Activated CD8-positive, alpha-beta memory T cell treated with anti-CD3 and anti-CD28 coated beads for 1 hour (primary cell): ENCODE measurements at places on chromosomes 12 and 14.

DNA sequence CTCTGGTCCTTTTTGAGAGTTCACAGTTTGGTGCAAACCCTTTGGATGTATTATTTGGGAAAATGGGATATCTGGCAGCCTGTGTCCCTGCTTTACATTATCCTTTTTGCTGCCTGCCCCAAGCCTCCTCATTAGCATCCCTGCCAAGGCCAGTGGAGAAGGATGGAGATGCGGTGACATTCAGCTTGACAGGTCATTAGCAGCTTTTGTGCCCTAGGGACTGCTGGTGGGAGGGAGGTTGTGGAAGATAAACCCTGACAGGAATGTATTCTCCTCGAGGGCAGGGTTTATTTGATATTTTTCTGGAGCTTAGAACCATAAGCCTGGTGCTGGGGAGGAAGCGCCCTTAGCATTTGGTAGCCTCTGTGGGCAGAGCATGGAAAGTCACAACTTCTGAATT is 49.3 kb downstream of the PTPN11 start:
- DNase-seq = no peak

GRCh38 chr12:64713376-64713775 is 45.8 kb downstream of the GNS start:
- DNase-seq = no peak

GRCh38 chr12:49635036-49635435 is 11.7 kb downstream of the PRPF40B start:
- no peak for DNase-seq

- DNase-seq = no peak
These were observed 8.4 kb upstream of the CNPY2 start for GRCh38 chr12:56324206-56324605.

DNA sequence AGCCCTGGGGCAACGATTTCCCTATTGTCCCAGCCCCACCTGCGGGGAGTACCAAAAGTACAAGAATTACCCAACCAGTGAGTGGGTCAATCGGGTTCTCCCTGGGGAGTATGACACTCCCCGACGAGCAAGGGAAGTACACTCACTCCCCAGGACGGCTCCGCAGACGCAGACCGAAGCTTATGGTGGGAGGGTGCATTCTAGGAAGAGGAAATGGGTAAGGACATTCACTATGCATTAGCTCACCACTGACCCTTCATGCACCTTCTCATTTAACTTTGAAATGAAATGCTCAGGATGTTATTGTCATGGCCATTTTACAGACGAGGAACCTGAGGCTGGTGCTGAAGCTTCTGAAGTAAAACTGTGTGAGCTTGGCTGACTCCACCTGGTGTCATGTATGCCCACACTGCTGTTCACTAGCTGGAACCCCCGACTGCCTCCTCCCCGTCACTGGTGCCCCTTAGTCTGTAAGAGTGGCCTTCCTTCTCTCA is 45.8 kb upstream of the TMED10 start:
- no peak for DNase-seq

DNA sequence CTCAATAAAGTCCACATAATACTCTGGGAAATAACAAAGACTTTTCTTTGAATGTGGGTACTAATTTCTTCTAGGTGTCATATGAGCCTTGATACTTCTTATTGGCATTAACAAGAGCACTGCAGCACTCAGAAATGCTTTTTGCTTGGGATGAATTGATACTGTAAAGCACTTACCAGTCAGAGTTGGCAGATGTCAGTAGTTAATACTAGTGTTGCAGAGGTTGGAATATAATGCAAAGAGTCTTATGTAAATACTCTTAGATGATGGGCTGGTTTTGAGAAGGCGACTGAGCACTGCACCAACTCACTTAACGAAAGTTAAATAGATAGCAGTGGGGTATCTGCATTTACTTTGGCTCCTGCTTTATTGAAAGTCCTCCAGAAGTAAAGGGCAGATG is 25.6 kb upstream of the MBIP start:
- no peak for DNase-seq

DNA sequence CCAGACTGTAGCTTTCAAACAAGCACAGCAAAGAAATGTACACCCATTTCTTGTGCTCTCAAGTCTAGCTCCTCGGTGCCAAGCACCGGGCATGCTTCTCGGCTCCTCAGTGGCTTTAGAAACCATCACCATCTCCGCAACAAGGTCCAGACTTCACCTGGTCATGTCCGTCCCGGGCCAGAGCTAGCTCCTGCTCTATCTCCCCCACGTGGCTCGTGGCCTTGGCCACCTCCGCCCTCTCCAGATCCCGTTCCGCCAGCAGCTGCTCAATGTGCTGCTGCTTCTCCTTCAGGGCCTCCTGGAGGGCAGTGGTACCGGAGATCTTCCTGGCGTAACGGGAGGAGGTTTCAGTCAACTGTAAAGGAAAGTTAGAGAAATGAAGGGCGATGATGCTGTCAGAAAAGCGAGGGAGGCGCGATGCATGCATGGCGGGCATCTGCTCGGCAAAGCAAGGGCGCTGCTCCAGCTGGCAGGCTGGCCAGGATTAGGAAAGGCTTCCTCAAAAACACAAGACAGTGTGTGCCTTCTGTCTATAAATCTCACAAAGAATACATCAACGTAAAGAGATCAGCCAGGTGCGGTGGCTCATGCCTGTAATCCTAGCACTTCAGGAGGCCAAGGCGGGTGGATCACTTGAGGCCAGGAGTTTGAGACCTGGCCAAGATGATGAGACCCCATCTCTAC is 67.4 kb downstream of the CLIP1 start:
- DNase-seq = no peak

DNA sequence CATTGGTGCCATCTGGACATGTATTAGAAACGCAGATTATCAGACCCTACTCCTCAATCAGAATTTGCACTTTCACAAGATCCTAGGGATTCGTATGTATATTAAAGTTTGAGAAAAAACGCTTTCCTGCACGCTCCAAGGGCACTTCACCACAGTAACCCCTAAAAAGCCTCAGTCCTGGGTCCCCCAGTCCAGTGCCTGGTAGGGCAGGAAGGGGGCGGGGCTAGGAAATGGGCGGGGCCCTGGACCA is 369 bp downstream of the DEPDC4 start:
- DNase-seq = peak; percentile 74

GRCh38 chr12:50635364-50635763 is 128.5 kb upstream of the ATF1 start:
- no peak for DNase-seq

- DNase-seq = no peak
These were observed 133.4 kb upstream of the FGD4 start for GRCh38 chr12:32265951-32266350.

DNA sequence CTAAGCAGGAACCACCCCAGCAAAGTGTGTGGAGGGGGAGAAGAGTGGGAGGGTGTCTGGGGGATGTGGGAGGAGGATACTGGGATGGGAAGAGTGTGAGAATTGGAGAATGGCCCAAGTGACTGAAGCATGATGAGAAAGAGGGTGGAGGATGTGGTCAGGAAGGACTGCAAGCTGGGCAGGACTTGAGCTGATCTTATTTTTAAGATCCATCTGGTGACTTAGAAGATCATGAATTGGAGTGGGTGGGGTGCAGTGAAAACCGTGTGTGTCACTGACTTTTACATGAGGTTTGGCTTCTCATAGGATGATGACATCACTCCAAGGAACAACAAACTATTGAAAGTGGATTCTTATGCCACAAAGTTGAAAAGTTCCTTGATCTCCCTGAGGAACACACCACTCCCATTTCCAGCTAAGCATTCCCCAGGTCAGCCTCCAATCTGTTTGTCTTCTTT is 287.5 kb downstream of the GALC start:
- no peak for DNase-seq

GRCh38 chr12:40587421-40587820 is 104.8 kb upstream of the CNTN1 start:
- DNase-seq = no peak

DNA sequence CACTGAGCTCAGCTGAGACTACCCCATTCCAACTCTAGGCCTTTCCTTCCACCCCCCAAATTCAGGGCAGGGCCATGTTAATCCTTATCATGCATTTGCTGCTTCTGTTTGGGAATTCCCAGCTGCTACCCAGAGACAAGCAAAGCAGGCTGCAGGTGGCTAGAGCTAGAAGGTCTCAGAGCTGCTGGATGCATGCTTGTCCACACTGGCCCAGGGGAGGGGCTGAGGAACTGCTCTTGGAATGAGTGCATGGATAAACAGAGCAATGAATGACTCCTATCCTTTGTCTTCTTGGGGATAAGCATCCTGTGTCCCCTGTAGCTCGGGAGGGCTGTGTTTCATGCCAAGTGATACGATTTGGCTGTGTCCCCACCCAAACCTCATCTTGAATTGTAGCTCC is 136.8 kb upstream of the NOS1 start:
- no peak for DNase-seq

DNA sequence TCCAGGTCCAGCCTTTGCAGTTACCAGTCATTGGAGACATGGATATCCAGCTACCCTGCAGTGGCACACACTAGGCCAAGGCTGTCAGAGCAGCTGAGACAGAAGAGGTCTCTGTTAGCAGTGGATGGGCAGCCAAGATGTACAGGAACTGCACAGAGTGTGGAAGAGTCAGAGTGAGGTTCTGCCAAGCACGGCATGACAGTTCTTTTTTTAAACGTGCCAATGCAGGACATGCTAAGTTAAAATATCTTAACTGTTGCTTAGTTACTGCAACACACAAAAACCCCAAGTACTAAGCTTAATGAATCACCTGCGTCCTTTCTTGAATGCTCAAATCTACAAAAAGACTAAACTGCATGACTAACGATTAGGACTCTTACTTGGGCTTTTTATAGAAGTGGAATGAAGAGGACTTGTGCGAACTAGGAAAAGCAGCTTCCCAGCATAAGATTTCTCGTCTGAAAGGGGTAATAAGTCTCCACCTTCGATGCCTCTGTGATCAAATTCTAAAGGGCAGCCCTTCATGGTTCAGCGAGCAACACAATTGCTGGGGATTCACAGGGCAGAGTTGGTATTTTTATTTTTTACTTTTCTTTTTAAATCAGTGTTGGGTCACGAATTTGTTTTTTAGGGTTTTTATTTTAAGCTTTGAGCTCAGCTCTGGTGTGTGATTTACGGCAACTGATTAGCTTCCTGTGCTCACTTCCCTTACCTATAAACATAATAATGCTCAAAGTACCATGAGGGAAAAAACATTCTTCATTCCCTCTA is 20.6 kb downstream of the MAPK1IP1L start:
- no peak for DNase-seq

- DNase-seq = no peak
These were observed 50.6 kb upstream of the ANO6 start for GRCh38 chr12:45165284-45165683.

GRCh38 chr12:57216921-57217879 is 606 bp downstream of the NXPH4 start:
- no peak for DNase-seq

GRCh38 chr12:131894981-131895639 is 688 bp downstream of the ULK1 start:
- no peak for DNase-seq

- no peak for DNase-seq
These were observed 134.3 kb downstream of the KICS2 start for GRCh38 chr12:64087761-64088160.

DNA sequence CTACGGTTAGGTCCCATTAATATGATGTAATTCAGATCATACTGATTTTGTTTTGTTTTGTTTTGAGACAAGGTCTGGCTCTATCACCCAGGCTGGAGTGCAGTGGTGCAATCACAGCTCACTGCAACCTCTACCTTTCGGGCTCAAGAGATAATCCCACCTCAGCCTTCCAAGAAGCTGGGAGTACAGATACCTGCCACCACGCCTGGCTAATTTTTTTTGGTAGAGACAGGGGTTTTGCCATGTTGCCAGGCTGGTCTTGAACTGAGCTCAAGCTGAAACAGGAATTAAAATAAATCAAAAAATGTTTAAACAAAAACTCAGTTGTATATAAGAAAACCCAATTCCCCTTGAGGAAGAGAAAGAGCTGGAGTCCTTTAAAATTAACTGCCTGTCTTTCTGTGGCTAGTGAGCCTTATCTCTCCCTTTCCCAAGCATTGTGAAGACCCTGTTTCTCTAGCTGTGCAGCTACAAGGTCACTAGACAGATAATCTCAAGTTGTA is 17.7 kb upstream of the ANAPC7 start:
- no peak for DNase-seq

- DNase-seq = no peak
These were observed 56.0 kb downstream of the MSRB3 start for GRCh38 chr12:65334521-65334920.

DNA sequence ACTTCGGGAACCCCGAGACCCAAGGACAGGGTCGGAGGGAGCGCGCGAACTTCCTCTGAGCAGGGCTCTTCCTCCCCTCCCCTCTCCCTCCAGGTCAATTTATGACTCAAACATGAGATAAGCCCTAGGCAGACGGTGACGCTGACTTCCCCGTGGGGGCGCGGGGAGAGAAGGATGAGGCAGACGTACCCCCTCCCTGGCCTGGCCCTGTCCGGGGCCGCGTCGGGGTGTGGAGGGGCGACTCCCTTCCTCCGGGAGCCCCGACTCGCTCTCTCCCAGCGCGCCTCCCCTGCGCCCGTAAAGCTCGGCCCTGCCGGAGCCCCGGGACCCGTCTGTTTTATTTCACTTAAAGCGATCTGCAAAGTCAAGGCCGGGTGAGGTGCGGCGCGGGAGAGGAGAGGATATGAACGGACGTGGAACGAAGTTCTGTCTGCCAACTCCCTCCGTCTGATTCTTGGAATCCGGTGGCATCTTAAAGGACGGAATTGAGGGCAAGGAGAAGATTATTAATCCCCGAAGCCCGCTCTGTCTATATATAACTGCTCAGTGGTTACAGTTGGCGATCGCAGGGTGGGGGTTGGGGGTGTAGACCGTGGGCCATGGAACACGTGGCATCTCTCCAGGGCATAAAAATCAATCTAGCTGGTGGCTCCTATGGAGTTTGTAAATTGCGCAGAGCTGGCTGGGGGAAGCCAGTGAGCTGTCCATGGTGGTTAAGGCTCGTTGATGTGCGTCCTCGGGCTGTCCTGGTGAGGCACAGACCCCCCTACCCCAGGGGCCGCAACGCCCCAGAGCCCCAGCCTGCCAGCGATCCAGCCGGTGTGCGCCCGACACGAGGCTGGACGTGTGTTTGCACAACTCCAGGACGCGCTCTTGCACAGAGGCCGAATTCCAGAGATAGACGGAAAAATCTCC is 2.9 kb upstream of the PTHLH start:
- no peak for DNase-seq

DNA sequence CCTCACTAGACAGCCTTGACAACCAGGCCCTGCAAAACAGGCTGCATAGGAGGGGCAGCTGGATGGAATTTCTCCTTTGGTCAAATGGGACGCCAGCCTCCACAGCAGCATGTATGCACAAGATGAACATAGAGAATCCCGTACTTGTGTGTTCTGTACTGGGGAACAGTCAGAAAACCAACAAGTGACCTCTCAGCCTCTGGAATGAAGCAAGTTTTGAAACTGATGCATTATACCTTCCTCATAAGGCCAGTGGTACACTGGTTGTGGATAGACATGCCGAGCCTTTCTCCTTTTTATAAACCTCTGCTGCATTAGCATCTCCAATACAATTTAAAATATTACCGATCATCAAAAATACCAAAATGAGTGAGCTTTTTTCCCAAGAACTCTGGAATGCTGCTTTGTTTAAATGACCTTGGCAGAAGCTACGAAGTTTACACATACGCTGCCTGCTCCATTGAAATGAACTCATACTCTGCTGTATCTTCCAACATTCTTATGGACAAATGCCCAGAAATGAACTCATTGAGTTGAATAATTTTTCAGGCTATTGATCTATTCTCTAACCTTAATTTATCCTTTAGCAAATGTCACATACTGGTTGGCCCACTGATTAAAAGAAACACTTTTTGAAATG is 47.6 kb upstream of the FERMT2 start:
- no peak for DNase-seq

- no peak for DNase-seq
These were observed 8.4 kb downstream of the OR6S1 start for GRCh38 chr14:20632831-20633691.

GRCh38 chr14:73745571-73746519 is 31.7 kb upstream of the PNMA1 start:
- DNase-seq = no peak
